IMR-90 (cell line): ENCODE measurements at places on chromosomes 4 and X.

GRCh38 chr4:53543561-53543960 is 47.7 kb downstream of the LNX1 start:
- no peak overlapping the region for H3K27ac ChIP-seq
- H3K4me1 ChIP-seq: peaks cover 13% of the 10 kb centered on the region
- H3K27me3 ChIP-seq: no peaks in the 10 kb centered on the region

DNA sequence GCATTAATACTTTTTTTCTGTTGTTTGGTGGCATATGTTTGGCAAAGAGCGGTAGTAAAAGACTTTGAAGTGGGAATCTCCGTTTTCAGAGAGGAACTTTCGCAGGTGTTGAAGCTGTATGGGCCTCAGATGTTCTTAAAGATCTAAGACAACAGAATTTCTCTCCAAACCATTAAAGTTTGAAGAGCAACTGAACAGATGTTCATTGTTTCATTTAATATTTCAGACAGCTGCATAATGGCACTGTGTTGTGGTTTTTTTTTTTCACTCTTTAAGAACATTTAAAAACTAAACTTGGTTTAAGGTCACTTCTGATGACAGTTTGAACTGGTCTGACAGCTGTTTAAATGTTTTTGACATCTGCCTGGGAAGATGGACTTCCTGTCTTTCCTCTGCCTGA is 882.7 kb upstream of the PCDH10 start:
- H3K4me3 ChIP-seq: no peak overlapping the region
- H3K36me3 ChIP-seq: no peaks in the 10 kb centered on the region
- no peaks in the 10 kb centered on the region for H3K27me3 ChIP-seq
- H3K4me1 ChIP-seq: no peaks in the 10 kb centered on the region
- no peak overlapping the region for H3K27ac ChIP-seq

- H3K36me3 ChIP-seq: peaks cover 7% of the 10 kb centered on the region
- H3K4me3 ChIP-seq: no peak overlapping the region
- H3K4me1 ChIP-seq: peaks cover 12% of the 10 kb centered on the region
- H3K27ac ChIP-seq: peak overlapping the region; percentile 80; the same call in 1 of the 2 replicates
- DNase-seq: no peak
Measured at GRCh38 chr4:147963839-147964238, 232.0 kb downstream of the ARHGAP10 start.

GRCh38 chrX:29653721-29654120 is 561.6 kb upstream of the MAGEB2 start:
- no peak overlapping the region for H3K27ac ChIP-seq
- no peaks in the 10 kb centered on the region for H3K4me1 ChIP-seq
- H3K36me3 ChIP-seq: no peaks in the 10 kb centered on the region

DNA sequence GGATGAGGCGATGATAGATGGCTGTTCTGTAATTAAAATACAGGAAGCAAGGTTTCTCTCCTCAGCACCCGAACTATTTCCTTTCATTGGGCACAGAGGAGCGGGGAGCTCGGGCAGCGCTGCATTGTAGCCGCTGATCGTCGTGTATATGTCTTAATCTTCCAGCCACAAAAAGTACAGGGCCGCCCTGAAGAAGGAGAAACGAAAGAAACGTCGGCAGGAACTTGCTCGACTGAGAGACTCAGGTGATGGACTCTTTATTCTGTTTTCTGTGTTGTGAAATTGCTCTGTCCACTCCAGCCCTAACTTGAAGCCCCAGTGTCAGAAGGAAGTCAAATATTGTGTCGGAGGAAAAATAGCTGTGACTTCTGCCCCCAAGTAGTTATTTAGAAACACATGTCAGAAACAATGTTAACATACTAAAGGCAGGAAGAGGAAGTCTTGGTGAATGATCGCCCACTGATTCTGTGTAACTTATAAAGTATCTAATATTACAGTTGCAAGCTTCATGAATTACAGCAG is 546 bp downstream of the ZRSR2 start:
- DNase-seq: peak; percentile 6
- no peaks in the 10 kb centered on the region for H3K27me3 ChIP-seq
- H3K4me1 ChIP-seq: no peaks in the 10 kb centered on the region; the same call in 1 of the 2 replicates
- H3K4me3 ChIP-seq: peak overlapping the region; percentile 77
- H3K36me3 ChIP-seq: peaks cover 1% of the 10 kb centered on the region; the same call in 1 of the 2 replicates
- peak overlapping the region; percentile 61 for H3K27ac ChIP-seq

GRCh38 chrX:110407910-110408545 is 49.4 kb downstream of the RTL9 start:
- DNase-seq: peak; percentile 71
- no peak overlapping the region for H3K27ac ChIP-seq
- H3K36me3 ChIP-seq: no peaks in the 10 kb centered on the region
- H3K4me3 ChIP-seq: no peak overlapping the region
- peaks cover 10% of the 10 kb centered on the region for H3K4me1 ChIP-seq
- H3K27me3 ChIP-seq: peaks cover 4% of the 10 kb centered on the region; the same call in 1 of the 2 replicates
